ENCODE measurements at places on chromosomes 3 and 15.

GRCh38 chr3:53780171-53780570, 66.0 kb downstream of the CHDH start:
- DNase-seq: no peak

- DNase-seq: no peak
Measured at GRCh38 chr3:136120373-136121348, 75.5 kb downstream of the MSL2 start.

- DNase-seq: no peak
Measured at GRCh38 chr15:74843891-74844299, 939 bp upstream of the ULK3 start.

GRCh38 chr3:132847849-132848625, 125.8 kb upstream of the NPHP3 start:
- no peak for DNase-seq

DNA sequence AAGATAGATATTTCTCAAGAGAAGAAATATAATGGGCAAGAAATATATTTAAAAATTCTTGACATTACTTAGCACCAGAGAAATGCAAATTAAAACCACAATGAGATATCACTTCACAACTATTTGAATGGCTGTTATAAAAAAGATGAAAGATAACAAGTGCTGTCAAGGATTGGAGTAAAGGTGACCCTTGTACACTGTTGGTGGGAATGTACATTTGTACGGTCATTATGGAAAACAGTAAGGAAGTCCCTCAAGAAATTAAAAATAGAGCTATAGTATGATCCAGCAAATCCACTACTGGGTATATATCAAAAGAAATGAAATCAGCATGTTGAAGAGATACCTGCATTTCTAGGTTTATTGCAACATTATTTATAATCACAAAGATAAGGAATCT, 326.4 kb downstream of the GBE1 start:
- DNase-seq: no peak

- DNase-seq: no peak
Measured at GRCh38 chr3:10981961-10982360, 10.6 kb upstream of the SLC6A1 start.

GRCh38 chr3:138768946-138769345, 65.8 kb downstream of the PIK3CB start:
- peak; percentile 47 for DNase-seq

DNA sequence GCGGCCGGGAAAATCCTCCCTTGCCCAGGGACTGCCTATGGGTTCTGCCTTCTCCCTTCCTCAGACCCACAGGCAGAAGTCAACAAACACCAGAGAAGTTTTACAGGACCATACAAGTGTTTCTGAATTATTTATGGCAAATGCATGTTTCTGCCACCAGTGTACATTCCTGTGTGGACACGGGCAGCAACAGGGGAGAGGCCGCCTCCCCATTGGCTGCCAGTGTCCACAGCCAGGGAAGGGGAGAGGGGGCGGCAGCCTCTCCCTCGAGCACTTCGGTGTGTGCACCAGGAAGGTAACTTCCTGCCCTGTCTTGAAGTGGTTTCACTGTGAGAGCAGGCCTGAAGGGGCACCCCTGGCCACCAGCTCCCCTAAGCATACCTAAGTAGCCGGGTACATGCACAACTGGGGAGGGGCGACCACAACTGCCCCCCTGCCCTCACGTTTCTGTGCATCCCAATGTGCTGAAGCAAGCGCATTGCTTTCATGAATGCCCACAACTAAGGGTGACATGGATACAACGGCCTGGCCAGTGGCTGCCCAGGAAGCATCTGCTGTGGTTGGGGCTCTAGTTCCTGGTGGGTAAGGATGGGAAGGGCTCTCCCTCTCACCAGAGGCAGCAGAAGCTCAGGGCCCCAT, 14.8 kb upstream of the SHISA5 start:
- DNase-seq: no peak

DNA sequence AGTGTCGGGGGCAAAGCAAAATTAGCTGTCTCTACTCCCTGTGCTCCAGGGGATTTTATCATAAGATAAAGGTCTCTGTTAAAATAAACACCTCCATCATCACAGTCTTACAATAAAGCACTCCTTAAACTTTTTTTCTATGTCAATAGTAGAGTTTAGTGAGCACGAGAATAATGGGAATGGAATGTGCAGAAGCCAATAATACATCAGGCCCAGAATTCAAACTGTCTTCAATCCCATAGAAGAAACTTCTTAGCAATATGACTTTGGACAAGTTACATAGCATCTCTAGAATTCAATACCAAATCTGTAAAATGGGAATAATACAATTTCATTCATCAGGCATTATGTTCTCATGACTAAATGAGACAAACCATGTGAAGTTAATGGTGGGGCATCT, 49.0 kb upstream of the EPHA3 start:
- DNase-seq: no peak

- no peak for DNase-seq
Measured at GRCh38 chr15:89178307-89178977, 42.9 kb downstream of the RLBP1 start.

DNA sequence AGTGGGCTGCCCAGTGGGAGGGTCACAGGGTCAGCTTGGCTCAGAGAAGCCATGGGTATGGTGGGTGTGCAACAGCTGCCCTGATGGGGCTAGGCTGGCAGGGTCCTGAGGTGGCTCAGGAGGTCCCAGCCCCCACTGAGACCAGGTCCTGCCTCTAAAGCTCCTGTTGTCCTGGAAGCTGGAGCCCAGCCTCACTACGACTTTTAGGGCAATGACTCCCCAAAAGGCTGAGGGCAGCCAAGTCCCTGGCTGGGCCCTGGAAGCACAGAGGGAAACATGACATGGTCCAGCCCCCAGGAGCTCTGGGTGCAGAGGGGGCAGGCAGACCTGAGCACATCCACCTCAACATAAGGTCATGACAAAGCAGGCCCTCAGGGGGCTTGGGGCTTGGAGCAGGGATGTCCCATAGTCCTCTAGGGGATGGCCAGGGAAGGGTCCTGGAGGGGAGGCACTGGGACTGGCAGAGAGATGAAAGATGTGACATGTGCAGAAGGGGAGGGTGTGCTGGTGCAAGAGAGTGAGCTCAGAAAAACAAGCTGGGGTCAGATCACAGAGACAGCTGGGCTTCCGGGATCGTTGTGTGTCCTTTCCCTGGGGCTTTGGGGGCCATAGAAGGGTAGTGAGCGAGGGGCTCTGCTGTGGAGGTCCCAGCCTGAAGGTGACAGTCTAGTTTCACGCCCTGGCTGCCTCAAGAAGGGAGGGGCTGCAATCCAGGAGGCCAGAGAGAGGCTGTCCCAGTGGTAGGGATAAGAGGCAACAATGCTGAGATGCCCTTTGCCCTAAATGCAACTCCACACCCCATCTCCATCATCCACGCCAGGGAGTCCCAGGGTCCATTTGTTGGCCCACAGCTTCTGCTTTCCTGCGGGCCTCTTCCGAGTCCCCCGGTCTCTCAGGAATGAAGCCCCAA, 639 bp upstream of the ITIH3 start:
- no peak for DNase-seq

DNA sequence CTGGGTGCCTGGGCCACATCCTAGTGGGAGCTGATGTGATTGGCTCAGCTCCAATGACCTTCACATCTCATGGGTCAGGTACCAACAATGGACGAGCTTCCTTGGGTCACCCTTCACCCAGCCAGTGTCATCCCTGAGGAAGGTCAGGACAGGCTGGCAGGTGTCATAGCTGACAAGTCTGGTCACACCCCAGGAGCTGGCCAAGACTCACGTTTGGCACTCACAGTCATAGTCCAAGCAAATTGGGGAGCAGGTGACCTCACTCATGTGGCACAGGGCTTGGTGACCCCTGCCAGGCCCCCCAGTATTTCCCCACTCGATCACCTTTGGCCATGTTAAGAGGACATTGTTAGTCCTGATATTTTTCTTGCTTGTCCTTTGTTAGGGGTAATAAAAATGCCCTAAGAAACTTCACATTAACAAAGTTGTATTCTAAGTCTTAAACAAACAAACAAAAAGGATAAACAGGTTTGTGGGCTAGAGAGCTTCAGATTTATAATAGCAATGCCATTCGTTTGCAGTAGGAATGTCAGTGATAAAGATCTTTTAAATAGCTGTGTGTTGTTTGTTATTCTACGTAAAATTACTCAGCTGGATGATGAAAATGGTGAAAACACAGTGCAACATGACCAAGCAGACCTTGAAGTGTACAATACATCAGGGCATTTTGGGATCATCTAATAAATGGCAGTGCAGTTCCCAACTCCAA, 79.5 kb upstream of the POMGNT2 start:
- DNase-seq: no peak

- no peak for DNase-seq
Measured at GRCh38 chr15:34600923-34601322, 17.5 kb upstream of the GOLGA8B start.

GRCh38 chr15:64146885-64147681, 4.4 kb upstream of the SNX22 start:
- peak; percentile 71 for DNase-seq

GRCh38 chr3:113263778-113264177, 52.4 kb downstream of the BOC start:
- no peak for DNase-seq

GRCh38 chr3:148757238-148758215, 59.8 kb downstream of the AGTR1 start:
- no peak for DNase-seq

DNA sequence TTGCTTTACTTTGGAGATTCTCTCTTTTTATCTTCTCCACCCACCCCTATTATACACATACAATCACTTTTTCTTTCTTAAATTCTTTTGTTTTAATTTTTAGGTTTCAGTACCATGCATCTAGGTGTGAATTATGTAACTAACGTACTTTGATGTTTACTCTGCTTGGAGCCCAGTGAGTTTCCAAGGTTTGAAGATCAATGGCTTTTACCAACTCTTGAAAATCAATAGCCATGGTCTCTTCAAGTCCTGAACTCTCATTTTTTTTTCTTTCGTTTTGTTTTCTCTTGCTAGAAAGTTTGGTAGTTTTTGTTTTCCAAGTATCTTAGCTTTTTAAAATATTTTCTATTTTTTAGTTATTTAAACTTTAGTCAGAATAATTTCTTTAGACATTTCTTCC, 417.2 kb downstream of the ZBBX start:
- no peak for DNase-seq

GRCh38 chr3:166955201-166955939, 424.7 kb downstream of the ZBBX start:
- no peak for DNase-seq

- DNase-seq: no peak
Measured at GRCh38 chr3:24483873-24484272, 10.8 kb downstream of the THRB start.

- DNase-seq: no peak
Measured at GRCh38 chr3:128648940-128649663, 1.5 kb downstream of the RPN1 start.

Measured in right forelimb (tissue), 1 donor.